Transverse colon (tissue), 4 donors: ENCODE measurements at places on chromosomes 4 and X. TPM values are rescaled to one million over a fixed set of nuclear protein-coding genes. Genes with fewer than 3 reads are reported as not detected.

PDZD4 gene
- 3.5 TPM for total RNA-seq

GRCh38 chr4:170007113-170007512, 19.1 kb downstream of the MFAP3L start:
- no peak overlapping the region for H3K27ac ChIP-seq
- no peaks in the 10 kb centered on the region for H3K27me3 ChIP-seq
- no peaks in the 10 kb centered on the region for H3K36me3 ChIP-seq
- H3K4me3 ChIP-seq, result no peak overlapping the region
- DNase-seq, result no peak
- H3K4me1 ChIP-seq, result no peaks in the 10 kb centered on the region

ADAD1 gene
- total RNA-seq, result not detected

FAT4 gene
- total RNA-seq, result 4.1 TPM

GRCh38 chr4:186485561-186486062, 69.8 kb downstream of the MTNR1A start:
- H3K27me3 ChIP-seq, result no peaks in the 10 kb centered on the region
- H3K36me3 ChIP-seq, result no peaks in the 10 kb centered on the region
- H3K4me3 ChIP-seq, result no peak overlapping the region
- DNase-seq, result no peak
- peaks cover 3% of the 10 kb centered on the region for H3K4me1 ChIP-seq

DNA sequence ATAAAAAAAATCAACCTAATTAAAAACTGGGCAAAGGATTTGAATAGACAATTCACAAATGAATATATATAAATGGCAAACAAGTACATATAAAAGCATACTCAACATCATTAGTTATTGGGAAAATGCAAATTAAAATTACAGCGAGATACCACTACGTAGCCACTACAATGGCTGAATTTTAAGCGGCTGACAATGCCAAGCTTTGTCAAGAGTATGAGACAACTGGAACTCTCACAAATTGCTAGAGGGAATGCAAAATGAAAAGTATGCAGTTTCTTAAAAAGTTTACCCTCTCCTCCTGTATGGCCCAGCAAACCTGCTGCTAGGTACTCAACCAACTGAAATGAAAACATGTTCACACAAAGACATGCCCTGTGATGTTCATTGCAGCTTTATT, 34.8 kb downstream of the ZFP42 start:
- no peaks in the 10 kb centered on the region for H3K27me3 ChIP-seq
- no peak overlapping the region for H3K27ac ChIP-seq
- no peaks in the 10 kb centered on the region for H3K36me3 ChIP-seq
- H3K4me3 ChIP-seq, result no peak overlapping the region

- no peaks in the 10 kb centered on the region for H3K4me1 ChIP-seq
- H3K4me3 ChIP-seq, result no peak overlapping the region
Observed at GRCh38 chr4:149441338-149441737, 374.3 kb downstream of the IQCM start.

TMPRSS11F gene
- total RNA-seq, result not detected
